Hematopoietic multipotent progenitor cell treated with erythropoietin and hydrocortisone succinate and interleukin-3 and kit ligand, for 17 days (in vitro differentiated cells): ENCODE measurements at places on chromosomes 2 and 18.

DNA sequence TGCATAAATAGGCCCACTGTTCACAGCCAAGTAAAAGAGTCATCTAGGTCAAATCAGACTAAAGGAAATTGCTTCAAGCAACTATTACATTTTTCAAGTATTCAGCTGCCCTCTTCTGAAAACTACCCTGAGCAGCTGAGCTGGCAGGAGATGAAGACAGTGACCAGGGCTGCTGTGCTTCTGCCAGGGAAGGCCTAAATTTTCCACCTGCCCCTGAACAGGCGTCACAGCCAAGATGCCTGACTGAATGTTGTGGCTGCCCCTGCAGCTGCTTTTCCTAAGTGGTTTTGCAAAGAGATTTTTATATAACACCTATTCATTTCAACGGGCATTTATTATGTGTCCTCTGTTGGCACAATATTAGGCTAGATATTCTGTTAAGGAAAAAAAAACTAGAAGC, 96.7 kb upstream of the RPE start:
- DNase-seq = no peak

DNA sequence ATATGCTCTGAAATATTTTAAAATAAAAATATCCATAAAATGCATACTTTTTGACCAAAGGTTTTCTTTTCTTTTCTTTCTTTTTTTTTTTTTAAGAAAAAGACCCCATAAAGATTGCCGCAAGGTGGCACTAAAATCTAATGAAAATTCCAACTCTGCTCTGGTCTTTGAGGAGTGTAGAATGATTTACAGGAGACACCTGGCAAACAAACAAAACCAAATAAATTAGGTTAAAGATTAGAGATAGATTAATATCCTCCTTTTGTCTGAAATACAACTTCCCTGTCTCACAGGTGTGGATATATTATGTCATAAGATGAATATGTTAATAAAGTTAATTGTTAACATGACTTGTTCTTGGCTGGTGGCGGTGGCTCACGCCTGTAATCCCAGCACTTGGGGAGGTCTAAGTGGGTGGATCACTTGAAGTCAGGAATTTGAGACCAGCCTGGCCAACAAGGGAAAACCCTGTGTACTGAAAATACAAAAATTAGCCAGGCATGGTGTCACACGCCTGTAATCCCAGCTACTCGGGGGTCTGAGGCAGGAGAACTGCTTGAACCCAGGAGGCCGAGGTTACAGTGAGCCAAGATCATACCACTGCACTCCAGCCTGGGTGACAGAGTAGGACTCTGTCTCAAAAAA, 3.5 kb upstream of the RHOB start:
- peak; percentile 56 for DNase-seq

- no peak for DNase-seq
These were observed 67.8 kb upstream of the LMAN1 start for GRCh38 chr18:59426855-59427254.

- no peak for DNase-seq
These were observed 266.3 kb downstream of the MTX2 start for GRCh38 chr2:176535467-176536113.

- DNase-seq = no peak
These were observed 44.7 kb downstream of the POMC start for GRCh38 chr2:25123682-25124081.
